ENCODE measurements at places on chromosomes 1 and 21. TPM values are rescaled to one million over a fixed set of nuclear protein-coding genes. Genes with fewer than 3 reads are reported as not detected.

CYB5RL gene
- total RNA-seq, result 6.7 TPM

GRCh38 chr21:34548781-34549376 lies 36.9 kb upstream of the KCNE1 start:
- no peak for DNase-seq

DNA sequence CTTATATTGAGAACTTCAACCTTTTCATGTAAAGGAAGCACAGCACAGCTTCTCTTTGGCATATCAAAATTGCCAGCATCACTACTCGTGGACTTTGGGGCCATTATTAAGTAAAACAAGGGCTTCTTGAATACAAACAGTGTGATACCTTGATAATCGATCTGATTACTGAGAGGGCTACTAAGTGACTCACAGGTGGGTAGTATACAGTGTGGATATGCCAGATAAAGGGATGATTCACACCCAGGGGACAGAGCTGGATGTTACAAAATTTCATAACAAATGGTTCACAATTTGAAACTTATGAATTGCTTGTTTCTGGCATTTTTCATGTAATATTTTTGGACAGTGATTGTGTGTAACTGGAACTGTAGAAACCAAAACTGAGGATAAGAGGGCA lies 15.4 kb downstream of the HDAC1 start:
- no peak for DNase-seq

GRCh38 chr1:54814571-54814970 lies 13.4 kb upstream of the TTC22 start:
- DNase-seq, result no peak
